ENCODE measurements at places on chromosomes 2 and 18. TPM values are rescaled to one million over a fixed set of nuclear protein-coding genes. Genes with fewer than 3 reads are reported as not detected.

SAG gene
- 0.12 TPM for total RNA-seq

FBXO36 gene
- total RNA-seq: 6.4 TPM

PCARE gene
- total RNA-seq: not detected

SLC30A3 gene
- not detected for total RNA-seq

ZC3H6 gene
- 4.3 TPM for total RNA-seq

PTPRN gene
- 3.2 TPM for total RNA-seq

TTN gene
- total RNA-seq: 0.12 TPM

Data from RPMI7951 (cell line).